Right renal pelvis (tissue), 4 donors: ENCODE measurements at places on chromosomes 13 and 19.

DNA sequence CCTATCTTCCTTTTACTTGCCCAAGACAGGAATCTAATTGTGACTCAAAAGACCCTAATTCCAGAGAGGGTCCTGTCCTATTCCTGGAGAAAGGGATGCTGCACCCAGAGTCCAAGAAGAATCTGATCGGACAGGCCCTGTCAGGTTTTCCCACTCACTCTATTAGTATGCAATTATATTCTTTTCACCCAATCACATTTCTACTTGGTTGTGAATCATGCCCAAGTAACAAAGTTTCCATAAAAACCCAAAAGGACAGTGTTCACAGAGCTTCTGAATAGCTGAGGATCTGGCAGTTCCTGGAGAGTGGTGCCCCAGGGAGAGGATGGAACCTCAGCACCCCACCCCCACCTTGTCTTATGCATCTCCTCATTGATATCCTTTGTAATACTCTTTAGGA is 135.3 kb upstream of the SLITRK5 start:
- DNase-seq: no peak

- no peak for DNase-seq
Observed at GRCh38 chr13:76300688-76301087, 585.5 kb downstream of the KCTD12 start.

DNA sequence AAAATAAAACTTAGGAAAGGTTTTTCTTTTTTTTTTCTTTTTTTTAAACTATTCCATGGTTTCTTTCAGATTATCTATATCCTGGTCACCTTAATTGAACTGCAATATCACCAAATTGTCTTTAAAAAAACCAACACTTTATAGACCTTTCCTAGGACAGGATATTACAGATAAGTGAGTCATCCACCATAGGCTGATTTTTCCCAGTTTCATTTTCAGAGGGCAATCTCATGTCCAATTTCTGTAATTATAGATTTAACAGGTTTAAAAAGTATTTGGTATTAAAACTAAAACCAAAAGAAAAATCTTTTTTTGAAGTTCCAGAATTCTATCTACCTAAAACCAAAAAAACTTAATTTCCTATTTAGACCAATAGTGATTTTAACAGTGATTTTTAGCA is 13.2 kb downstream of the SPART start:
- DNase-seq: no peak

DNA sequence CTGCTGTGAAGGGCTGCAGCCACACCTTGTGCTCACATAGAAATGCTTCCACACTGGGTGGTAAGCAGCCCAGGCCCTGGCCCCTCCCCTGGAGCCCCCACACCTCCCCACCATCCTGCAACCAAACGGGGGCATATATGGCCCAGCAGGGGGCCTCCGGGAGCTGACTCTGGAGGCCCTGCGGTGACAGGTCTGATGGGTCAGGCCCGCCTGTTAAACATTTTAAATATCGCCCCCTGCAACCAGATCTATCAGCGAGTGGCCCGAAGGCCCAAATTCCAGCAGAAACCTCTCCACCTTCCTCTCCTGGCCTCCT is 48.0 kb upstream of the KATNAL1 start:
- DNase-seq: no peak

GRCh38 chr13:111518161-111518792 is 197.8 kb downstream of the TEX29 start:
- no peak for DNase-seq

DNA sequence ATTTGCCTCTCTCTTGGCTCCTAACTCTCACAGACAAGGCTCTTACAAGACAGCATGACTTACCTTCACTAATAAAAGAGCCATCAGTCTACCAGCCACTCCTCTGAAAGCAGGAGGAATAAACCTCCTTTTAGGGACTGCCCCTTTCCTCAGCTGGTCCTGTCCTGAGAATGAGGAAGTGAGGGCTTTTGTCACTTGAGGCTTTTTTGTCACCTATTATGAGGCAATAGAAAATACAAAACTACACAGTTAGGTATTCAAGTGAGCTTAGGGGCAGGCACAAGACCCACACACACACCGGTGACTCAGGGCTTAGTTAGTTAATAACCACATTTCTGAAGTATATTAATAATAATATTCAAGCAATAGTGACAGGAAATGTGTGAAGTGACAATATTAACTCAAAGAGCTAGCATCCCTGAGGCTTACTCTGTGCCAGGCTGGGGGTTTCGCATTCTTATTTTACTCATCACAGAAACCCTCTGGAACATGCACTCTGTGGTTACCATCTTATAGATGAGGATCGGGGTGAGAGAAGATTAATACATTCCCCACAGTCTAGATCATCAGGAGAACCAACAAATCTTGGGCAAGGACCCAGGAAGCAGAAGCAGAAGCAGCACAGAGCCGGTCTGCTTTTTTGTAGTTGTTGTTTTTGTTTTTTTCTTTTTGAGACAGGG is 379.9 kb downstream of the LIG4 start:
- DNase-seq: no peak

GRCh38 chr13:111973186-111973585 is 93.8 kb upstream of the SOX1 start:
- DNase-seq: no peak

DNA sequence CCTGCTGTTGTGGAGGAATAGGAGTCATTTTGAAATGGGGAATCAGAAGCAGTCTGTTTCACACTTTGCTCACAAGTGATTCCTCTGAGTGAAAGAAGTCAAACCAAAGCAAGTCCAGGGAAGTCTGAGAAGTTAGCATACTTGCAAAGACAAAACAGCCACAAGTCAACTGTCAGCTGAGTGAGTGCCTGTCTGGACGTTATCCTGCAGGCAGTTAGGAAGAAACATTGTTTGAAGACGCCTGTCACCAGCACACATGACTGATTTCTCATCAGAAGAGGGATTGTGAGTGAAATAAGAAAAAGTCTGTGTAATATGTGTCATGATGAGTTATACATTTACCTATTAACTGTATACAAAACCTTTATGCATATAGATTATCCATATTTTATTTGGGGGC is 153.5 kb downstream of the KCNRG start:
- no peak for DNase-seq

DNA sequence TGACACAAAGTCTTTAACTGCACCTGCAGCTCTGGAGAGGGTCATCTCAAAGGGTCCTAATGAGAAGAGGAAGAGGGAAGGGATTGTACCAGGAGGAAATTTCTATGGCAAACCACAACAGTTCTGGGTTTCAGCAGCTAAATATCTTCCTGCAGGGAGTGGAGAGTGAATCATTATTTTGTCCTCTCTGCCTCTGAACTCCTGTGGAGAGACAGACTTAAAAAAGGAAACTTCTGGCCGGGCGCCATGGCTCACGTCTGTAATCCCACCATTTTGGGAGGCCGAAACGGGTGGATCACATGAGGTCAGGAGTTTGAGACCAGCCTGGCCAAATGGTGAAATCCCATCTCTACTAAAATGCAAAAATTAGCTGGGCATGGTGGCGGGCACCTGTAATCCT is 16.9 kb upstream of the C1QTNF9 start:
- no peak for DNase-seq

GRCh38 chr13:34175551-34175950 is 357.6 kb downstream of the RFC3 start:
- no peak for DNase-seq

DNA sequence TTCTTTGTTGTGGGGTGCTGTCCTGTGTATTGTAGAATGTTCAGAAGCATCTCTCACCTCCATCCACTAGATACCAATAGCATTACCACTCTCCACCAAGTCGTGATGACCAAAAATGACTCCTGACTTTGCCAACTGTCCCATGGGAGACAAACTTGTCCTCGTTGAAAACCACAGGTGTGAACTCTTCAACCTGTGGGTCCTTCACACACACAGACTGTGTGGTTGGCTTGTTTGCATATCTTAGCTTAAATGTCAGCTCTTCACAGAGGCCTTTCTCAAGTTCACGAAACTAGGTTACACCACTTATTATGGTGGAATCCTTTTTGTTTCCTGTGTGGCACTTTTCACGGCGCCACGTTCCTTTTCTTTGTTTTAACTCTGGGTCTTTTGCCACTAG is 6.8 kb downstream of the GPC5 start:
- DNase-seq: no peak

DNA sequence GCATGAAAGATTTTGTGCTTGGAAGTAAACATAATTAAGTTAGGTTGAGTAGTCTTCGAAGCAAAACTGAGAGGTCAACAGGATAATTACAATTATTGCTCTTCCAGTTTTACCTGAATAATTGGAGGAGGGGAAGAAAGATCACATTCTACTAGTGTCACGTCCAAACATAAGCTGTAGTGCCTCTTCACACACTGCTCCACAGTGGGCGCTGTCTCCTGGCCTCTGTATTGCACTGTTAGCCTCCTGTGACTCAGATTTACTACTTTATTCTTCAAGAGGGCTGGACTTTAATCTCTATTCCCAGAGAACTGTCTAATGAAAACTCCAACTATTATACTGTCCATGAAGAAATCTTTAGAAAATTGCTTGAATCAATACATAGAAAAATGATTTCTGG is 62.9 kb downstream of the TRPC4 start:
- no peak for DNase-seq

DNA sequence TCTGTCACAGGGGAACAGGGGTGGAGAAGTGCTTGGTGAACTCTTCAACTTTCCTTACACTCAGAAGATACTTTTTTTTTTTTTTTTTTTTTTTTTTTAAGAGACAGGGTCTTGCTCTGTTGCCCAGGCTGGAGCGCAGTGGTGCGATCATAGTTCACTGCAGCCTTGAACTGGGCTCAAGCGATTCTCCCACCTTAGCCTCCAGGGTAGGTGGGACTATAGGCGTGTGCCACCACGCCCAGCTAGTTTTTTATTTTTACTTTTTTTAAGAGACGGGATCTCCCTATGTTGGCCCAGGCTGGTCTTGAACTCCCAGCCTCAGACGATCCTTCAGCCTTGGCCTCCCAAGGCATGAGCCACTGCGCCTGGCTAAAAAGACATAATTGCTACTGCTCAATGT is 11.5 kb downstream of the CEBPG start:
- DNase-seq: no peak

GRCh38 chr19:49643466-49643865 is 1.5 kb downstream of the SCAF1 start:
- DNase-seq: no peak

- no peak for DNase-seq
Observed at GRCh38 chr13:47480951-47481350, 520.1 kb downstream of the SUCLA2 start.

- no peak for DNase-seq
Observed at GRCh38 chr13:102974317-102975087, 91.7 kb downstream of the SLC10A2 start.

DNA sequence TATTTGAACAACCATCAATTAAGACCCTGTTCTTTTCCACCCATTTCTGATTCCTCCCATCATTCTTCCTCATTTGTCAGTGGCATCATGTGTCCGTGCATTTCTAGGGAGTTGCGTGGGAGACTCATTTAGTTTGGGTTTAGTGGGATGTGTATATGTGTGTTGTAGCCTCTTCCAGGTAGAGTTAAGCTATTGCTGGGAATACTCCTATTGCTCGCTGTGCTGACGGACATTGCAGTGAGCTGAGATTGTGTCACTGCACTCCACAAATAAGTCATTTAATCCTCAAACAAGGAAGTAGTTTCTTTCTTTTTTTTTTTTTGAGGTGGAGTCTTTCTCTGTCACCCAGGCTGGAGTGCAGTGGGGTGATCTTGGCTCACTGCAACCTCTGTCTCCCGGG is 42.2 kb upstream of the RCBTB2 start:
- no peak for DNase-seq

DNA sequence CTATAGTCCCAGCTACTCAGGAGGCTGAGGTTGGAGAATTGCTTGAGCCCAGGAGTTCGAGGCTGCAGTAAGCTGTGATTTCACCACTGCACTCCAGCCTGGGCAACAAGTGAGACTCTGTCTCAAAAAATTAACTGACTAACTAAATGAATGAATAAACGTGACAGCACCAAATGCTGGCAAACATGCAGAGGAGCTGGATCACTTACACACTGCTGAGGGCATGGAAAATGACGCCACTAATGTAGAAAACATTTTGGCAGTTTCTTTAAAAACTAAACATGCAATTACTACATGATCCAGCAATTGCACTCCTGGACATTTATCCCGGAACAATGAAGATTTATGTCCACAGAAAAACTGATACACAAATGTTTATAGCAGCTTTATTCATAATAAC is 31.3 kb upstream of the GTF3A start:
- no peak for DNase-seq

DNA sequence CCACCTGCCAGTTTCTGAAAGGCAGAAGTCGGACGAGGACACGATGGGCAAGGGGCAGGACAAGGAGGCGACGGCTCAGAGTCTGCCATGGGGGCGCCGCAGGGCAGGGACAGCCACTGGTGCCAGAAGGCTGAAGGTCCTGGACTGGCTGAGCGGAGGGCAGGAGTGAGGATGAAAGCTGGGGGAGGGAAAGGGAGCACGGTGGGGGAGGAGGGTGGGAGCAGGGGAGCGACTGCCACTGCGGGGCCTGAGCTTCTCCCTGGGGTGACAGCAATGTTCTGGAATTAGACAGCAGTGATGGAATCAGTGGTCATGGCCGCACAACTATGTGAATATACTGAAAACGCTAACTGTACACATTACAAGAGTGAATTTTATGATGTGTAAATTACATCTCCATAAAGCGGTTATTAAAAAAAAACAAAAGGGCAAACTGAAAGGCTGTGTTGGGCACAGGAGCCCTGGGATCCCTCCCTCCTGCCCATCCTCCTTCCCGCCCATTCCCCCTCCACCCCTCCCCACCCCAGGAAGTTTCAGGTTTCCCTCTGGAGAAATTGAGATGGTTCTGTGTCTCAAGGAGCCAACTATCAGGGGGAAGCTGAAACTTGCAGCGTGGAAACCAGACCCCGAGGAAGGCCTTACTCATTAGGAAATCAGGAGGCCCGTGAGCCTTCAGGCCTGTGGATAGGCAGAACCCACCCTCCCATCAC is 15.9 kb downstream of the MLLT1 start:
- no peak for DNase-seq

DNA sequence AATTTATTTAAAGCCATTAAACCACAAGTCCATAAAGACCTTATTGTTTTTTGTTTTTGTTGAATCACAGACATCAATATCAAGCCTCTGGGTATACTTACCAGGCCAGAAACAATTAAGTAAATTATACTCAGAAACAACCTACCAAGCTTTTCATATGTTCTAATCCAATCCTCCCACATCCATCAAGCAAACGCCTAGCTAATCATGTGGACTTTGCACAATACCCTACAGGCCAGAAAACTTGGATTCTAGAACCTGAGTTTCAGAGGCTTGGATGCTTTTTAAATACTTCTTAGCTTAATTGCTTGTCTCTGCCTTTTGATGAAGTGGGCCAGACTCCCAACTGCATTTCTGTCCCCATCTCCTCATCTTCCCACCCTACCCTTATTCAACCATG is 39.9 kb downstream of the TGDS start:
- DNase-seq: no peak
